ENCODE measurements at places on chromosomes 2 and 18. TPM values are rescaled to one million over a fixed set of nuclear protein-coding genes. Genes with fewer than 3 reads are reported as not detected.

GRCh38 chr2:205696331-205696926, 14.1 kb downstream of the NRP2 start:
- DNase-seq = no peak

The REG3G gene
- total RNA-seq = not detected

The HRH4 gene
- total RNA-seq = 0.19 TPM

The MARCHF4 gene
- total RNA-seq = 0.08 TPM

DNA sequence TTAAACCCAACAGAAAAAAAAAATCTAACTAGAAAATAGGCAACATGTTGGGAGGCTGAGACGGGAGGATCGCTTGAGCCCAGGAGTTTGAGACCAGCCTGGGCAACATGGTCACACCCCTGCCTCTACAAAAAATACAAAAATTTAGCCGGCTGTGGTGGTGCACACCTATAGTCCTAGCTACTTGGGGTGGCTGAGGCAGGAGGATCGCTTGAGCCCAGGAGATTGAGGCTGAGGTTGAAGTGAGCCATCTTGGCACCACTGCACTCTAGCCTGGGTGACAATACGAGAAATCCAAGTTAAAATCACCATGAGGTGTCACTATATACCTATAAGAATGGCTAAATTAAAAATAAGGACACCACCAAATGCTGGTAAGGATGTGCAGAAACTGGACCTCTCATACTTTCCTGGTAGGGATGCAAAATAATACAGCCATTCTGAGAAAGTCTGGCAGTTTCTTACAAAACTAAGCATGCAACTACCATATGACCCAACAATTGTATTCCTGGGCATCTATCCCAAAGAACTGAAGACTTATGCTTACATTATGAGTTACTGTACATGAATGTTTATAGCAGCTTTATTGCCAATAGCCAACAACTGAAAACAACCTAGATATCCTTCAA, 2.2 kb downstream of the SEPTIN10 start:
- no peak for DNase-seq

The INPP5D gene
- 5.2 TPM for total RNA-seq

All from Right ventricle myocardium inferior (tissue), 1 donor.